ENCODE measurements at places on chromosomes 16 and 17.

- DNase-seq, result no peak
These were observed 5.8 kb upstream of the CD79B start for GRCh38 chr17:63937920-63938319.

DNA sequence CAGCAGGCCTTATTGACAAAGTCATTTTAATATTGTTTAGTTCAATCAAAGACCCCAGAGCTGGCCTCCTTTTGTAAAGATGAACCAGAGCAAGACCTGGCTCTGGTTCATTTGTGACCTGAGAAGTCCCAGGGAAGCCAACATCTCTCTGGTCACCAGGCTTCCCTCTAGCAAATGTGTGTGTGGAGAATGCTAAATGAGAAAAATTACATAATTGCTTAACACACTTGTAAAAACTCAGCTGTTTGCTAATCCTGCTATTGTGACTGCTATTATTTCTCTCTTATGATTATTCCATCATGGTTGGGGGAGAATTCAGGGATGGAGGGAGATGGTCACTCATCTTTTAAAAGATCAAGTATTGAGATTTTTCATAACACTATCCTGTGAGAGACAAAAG is 94.3 kb upstream of the CLEC3A start:
- no peak for DNase-seq

- DNase-seq, result peak; percentile 55
These were observed 176.5 kb upstream of the CDH5 start for GRCh38 chr16:66189951-66190350.

- no peak for DNase-seq
These were observed 291.1 kb upstream of the IRX3 start for GRCh38 chr16:54577651-54578128.

DNA sequence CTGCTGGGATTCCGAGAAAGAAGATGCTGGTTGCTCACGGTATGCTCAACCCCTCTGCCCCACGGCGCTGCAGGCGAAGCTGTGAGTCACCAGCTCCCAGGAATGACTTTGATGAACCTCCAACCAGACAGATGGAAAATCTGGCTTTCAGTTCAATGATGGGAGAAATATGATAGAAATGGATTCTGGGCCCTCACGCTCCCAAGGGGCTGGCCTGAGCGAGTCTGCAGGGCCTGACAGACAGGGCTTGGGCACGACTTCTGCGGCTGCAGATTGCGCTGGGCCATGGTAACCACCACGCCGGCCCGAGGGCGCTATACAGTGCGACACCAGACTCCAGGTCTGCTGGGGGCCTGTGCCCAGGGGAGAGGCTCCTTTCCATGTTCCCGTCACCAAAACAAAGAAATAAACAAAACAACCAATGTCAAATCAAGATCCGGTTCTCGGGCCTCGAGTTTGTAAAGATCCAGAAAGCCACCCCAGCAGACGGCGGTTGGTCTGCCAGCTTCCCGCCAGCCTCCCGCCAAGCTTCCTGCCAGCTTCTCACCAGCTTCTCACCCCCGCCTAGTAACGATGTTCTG is 11.1 kb upstream of the ABR start:
- no peak for DNase-seq

- DNase-seq, result peak; percentile 77
These were observed 1.5 kb downstream of the LRRC3C start for GRCh38 chr17:39928858-39929645.

DNA sequence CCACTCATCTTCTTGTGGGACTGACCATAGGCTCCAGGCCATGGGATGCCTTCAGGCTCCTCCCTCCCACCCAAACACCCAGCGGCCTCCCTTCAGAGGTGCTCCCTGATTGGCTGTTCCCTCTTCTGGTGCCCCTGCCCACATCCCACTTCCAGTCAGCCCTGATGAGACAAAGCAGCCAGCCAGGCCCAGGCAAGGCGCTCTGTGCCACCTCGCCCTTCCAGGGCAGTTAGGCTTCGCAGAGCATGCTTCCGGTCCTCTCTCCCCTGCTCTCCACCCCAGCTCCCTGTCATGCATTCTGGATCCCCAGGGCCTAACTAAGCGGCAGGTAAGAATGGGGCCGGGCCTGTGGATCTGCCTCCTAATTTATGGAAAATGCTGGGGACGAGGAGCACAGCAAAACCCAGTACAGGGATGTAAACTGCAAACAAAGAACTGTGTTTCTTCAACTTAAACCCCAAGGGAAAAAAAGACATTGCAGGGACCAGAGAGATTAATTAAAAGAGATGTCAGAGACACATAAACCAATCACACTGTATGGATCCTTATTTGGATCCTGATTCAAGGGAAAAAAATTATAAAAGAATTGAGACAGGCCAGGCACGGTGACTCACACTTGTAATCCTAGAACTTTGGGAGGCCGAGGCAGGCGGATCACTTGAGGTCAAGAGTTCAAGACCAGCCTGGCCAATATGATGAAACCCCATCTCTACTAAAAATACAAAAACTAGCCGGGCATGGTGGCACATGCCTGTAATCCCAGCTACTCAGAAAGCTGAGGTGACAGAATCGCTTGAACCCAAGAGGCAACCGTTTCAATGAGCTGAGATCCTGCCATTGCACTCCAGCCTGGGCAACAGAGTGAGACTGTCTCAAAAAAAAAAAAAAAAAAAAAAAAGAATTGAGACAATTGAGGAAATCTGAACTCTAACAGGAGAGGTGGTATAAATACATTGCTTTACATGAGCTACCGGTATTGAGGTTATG is 26.0 kb downstream of the ZDHHC7 start:
- DNase-seq, result peak; percentile 71

DNA sequence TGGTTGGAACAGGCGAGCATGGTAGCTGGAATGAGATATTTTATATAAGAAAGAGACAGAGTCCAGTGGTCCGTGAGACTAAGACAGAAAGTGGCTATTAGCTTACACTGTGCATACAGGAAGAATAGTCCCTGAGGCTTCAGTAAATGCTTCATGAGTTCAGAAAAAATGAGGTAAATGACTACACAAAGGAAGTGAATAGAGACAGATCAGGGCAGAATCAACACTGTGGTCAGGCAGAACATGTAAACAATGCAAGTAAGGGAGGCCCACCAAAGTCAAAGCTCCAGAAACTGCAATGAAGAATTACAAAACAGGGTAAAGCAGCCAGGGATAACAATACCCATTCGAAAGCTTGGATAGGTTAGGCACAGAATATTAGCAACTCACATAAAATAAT is 4.8 kb downstream of the ABCA10 start:
- no peak for DNase-seq

GRCh38 chr16:3589001-3589400 is 11.8 kb upstream of the NLRC3 start:
- DNase-seq, result no peak

DNA sequence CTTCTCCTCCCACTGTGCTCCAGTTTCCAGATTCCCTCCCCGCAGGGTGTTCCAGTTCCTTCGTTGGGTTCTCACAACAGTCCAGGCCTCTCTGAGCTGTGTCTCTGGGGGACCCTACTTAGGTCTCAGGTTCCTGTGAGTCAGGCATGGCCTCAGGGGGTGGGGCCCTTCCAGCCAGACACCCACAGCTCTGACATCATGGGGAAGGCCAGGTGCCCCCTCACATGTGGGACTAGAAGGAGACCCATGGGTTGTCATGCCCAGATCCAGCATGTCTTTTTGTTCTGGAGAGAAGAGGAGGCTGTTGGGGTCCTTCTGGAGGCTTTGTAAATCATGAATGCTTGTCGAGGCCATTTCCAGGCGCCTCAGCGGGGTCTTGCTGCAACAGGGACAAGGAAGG is 32.0 kb upstream of the NDRG4 start:
- no peak for DNase-seq

DNA sequence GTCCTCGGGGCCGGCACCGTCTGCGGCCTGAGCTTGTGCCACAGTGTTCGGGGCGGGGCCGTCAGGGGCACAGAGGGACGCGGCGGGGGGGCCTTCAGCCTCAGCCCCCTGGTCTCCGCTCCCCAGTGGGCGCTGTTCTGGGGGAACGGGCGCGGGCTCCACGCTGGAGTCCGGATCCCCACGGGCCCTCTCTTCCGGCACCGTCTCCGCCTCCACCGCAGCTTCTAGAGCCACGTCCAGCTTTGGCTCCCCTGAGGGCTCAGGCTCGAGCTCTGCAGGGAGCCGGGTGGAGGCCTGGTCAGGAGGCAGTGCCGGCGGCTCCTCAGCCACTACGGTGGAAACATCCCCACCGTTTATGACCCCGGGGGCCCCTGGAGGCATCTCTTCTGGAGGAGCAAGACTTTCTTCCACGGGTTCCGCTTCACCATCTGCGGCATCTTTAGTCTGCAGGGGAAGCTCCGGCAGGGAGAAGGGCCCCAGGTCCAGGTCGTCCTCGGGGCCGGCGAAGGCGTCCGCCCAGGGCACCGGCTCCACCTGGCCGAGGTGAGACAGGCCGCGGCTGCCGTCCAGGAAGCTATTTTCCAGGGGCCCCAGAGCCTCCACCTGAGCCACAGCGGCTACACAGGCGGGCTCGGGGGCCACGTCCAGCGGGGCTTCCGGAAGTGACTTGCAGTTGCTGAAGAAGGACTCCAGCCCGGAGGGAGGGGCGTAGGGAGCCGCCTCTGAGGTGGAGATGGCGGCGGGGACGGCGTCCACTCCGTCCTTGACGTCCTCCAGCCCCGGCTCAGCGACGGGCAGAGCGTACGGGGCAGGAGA is 62.4 kb downstream of the ZNF778 start:
- DNase-seq, result no peak

DNA sequence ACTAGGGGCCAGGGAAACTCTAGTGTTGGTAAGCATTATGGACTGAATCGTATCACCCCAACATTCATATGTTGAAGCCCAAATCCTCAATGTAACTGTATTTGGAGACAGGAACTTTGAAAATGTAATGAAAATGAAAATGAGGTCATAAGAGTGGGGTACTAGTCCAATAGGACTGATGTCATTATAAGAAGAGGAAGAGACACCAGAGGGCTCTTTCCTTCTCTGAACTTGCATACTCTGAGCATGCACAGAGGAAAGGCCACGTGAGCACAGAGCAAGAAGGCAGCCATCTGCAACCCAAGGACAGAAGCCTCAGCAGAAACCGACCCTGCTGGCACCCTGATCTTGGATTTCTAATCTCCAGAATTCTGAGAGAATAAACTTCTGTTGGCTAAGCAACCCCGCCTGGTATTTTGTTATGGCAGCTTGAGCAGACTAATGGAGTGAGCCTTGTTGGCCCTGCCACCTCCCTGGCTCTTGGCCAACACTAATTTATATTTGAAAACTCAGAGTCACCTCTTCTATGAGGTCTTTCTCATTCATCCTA is 273.4 kb downstream of the NTN1 start:
- DNase-seq, result no peak
